Kidney epithelial cell (primary cell): ENCODE measurements at places on chromosomes 3 and 15.

- no peak for DNase-seq
Measured at GRCh38 chr3:41024031-41024836, 175.1 kb upstream of the CTNNB1 start.

DNA sequence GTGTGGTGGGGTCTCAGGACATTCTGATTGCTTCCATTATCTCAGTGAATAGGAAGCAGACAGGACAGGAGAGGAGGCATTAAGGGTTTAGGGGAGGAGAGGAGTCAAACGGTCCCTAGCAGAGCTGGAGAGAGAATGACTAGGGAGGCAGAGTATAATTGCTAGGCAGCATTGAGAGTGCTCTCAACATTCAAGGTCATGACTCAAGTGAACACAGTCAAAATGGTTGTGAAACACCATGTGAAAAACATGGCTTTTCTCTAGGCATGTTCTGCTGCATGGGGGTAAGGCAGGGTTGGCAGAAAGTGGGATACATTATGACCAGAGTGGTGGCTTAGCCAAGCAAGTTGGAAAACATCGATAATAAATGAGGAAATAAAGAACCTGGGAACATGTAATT, 19.5 kb upstream of the HRH1 start:
- no peak for DNase-seq

- DNase-seq, result no peak
Measured at GRCh38 chr15:46636206-46636605, 1001.4 kb downstream of the SQOR start.

- DNase-seq, result no peak
Measured at GRCh38 chr3:168546707-168547106, 451.0 kb upstream of the GOLIM4 start.

- DNase-seq, result no peak
Measured at GRCh38 chr15:75068748-75069147, 45.4 kb downstream of the PPCDC start.

DNA sequence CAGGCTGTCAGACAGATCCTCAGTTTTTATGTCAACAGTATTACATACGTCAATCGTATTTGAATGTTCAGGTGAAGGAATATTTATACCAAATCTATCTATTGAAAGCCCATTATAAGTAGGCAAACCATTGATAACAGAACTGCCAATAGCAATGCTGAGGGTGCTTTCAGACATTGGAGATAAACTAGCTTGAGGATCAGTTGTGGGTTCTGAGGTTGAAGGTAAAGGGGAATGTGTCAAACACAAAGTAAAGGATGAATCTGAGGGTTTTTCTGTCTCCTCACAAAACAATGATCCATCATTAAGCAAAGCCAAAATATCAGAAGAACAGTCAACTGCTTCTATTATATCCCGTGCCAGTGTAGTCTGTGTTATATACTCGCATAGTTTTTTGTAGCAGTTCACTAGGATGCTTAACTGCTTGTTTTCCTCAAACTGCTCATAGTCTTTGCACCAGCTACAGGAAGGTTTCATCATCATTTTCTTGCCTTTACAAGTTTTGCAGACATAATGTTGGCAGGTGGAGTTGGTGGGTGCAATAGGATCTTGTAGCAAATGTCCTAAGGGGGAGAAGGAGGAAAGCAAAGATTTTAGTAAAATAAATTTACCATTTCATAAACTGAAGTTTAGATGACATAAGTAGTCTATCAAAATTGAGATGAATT, 43.8 kb downstream of the MSL2 start:
- no peak for DNase-seq

GRCh38 chr3:23629181-23629894, 176.4 kb upstream of the UBE2E1 start:
- no peak for DNase-seq

GRCh38 chr3:140344601-140345205, 333.2 kb upstream of the TRIM42 start:
- no peak for DNase-seq

DNA sequence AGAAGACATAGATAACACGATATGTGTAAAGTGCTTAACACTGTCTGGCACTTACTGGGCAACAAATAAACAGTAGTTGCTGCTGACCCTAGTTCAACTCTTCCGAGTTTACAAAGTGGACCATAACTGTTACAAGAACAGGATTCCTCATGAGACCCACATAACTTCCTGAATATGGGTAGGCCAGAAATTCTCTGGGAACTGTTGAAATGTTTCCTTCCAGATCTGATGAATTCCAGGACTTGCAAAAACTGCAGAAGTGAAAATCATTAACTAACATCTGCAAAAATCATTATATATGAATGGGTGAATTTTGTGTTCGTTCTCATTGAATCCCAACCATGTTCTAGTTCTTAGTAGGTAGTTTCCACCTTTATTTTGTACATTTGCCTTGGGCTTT, 181.7 kb upstream of the MME start:
- no peak for DNase-seq

DNA sequence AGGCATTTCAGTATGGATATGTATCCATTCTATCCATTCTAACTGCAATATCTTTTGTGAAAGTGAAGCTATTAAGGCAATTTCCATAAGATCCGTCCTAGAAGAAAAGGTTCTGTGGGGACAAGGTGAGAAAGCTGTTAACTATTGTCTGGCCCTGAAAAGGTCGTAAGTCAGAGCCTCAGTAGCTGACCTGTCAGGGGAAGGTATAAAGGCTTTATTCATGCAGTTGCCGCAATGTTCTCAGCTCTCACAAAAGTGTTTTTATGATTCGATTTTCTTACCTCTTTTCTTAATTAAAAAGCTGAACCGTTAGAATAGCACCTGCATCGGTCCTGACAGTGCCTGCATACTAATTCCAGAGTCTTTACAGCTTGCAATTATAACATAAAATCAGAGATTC, 24.7 kb downstream of the ZIC4 start:
- DNase-seq, result no peak

DNA sequence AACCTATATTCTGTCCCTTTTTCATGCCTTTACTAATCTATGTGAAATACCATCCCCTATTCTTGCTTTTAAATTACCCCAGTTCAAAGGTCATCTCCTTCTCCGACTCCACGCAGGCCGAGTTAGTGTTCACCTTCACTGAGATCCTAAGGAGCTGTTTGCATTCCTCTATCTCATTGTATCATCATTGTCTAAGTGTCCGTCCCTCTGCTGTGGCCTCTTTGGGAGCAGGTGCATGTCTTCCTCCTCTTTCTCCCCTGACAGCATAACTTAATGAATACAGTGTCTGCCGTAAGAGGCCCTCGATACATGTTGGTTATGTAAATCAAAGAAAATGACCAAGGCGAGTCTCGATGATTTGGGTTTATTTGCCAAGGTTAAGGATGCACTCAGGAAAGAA, 4.9 kb upstream of the PPP1R2 start:
- DNase-seq, result no peak

DNA sequence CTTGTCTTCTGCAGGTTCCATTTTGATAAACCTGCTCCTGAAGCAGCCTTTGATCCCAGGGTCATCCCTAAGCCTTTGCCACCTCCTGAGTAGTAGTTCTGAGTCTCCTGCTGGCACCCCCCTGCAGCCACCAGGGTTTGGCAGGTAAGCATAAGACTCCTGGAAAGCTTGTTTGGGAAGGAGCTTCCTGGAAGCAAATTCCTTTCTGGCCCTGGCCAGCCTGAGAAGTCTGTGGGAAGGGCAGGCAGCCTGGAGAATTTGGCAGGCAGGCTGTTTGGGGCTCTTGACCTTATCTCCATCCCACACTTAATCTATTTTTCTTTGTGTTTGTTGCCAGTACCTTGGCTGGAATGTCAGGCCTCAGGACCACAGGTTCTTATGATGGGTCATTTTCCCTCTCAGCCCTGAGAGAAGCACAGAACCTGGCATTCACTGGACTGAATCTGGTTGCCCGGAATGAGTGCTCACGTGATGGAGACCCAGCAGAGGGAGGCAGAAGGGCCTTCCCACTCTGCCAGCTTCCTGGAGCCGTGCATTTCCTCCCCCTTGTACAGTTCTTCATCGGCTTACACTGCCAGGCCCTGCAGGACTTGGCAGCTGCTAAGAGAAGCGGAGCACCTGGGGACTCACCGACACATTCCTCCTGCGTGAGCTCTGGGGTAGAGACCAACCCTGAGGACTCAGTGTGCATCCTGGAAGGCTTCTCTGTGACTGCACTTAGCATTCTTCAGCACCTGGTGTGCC, 13.4 kb downstream of the ATRIP start:
- DNase-seq, result no peak

- DNase-seq, result no peak
Measured at GRCh38 chr15:88043396-88043795, 213.1 kb downstream of the NTRK3 start.

- DNase-seq, result peak; percentile 47
Measured at GRCh38 chr15:62929000-62929357, 113.6 kb upstream of the TPM1 start.

DNA sequence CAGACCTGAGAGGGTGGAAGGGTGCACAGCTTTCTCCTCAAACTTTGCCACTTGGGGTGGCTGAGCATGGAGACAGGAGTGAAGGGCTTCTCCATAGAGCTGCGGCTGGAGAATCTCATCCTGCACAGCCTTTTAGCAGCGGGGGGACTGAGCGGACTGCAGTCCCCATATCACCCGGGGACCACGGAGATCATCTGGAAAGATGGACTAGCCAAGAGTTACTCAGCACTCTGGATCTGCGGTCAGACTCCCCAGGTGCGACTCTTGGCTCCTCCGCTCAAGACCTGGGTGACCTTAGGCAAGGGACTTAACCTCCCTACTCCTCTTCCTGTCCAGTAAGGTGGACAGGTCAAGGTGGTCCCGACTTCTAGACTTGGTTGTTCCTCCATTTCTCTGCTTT, 125.8 kb upstream of the MEF2A start:
- DNase-seq, result no peak

GRCh38 chr3:105369500-105370371, 3.0 kb downstream of the ALCAM start:
- no peak for DNase-seq

- DNase-seq, result peak; percentile 31
Measured at GRCh38 chr3:17639765-17640164, 102.7 kb downstream of the TBC1D5 start.

- no peak for DNase-seq
Measured at GRCh38 chr3:138364356-138365252, 16.2 kb downstream of the MRAS start.

GRCh38 chr3:184227481-184227935, 1.9 kb upstream of the VWA5B2 start:
- DNase-seq, result no peak

DNA sequence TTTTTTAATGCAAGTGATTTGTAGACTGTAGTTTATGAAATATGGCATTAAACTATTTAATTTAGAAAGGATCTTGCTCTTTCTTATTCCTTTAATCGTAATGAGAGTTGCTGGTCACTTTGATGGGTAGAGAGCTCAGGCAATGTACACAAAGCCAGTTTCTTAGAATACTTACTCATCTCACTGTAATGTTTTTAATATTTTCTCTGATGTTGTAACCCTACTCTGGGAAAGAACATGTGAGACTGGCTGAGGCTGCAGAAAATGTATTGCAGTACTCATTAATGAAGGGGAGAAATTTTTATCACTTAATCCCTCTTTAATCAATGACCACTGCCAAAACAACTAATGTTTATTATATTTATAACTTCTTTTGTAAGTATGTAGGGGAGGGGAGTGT, 479.4 kb upstream of the KCNMB2 start:
- DNase-seq, result no peak

DNA sequence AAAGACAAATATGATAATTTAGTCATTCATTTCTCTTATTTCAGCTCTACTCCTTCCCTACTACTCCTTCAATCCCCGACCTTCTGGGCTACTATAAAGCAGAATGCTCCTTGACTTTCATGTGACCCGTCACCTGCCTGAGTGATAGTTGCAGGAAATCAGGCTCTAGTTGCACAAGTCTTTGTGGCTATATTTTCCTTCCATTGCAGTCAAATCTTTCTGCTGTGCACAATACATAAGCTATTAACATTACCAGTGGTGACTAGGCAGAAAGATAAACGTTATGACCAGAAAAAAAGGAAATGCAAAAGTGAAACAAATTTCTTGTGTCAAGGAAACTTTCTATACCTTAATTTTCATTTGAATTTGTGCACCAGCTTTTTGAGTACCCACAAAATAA, 2.3 kb downstream of the SUCNR1 start:
- DNase-seq, result peak; percentile 38

- no peak for DNase-seq
Measured at GRCh38 chr3:125381743-125382142, 6.6 kb upstream of the ZNF148 start.

DNA sequence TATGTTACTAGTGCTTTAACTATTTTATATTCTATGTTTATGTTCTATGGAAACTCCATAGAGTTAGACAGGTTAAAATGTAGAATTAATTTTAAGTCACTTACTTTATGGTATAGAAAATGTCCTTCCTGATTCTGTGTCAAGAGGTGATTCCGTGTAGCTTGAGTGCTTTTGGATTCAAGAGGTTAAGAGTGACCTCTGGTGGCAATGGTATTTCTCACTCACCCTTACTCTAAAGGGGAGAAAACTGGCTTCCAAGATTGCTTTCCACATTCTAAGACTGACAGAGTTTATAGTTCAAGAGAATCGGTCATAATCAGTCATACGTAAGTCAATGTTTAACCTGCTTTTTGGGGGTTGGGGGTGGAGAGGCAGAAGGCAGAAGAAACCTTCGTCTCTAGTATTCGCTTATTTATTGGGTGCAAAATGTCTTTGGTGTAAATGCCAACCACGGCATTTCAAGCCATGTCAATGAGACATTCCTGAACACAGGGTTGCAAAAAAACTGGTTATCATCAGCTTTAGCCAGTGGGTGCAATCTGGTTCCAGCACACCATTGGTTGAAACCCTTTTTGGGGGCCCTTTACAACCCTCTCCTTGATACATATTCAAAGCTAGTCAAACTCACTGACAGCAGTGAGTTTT, 92.0 kb upstream of the VGLL3 start:
- DNase-seq, result peak; percentile 25

DNA sequence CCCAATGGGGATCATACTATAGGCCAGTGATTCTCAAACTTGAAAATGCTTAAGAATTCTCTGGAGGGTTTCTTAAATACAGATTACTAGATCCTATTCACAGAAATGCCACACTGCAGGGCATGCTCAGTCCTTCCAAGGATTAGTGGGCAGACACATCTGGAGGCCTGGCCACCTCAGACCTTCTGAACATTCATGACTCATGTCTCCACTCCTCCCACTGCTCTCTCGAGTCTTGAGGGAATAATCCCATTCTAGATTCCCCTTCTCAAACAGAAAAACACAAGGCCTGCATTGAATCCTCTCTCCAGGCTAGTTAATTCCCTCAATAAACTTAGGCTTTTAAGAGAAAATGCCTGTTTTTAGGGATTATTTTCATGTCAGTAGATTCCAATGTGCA, 22.1 kb downstream of the ZNF621 start:
- peak; percentile 19 for DNase-seq

DNA sequence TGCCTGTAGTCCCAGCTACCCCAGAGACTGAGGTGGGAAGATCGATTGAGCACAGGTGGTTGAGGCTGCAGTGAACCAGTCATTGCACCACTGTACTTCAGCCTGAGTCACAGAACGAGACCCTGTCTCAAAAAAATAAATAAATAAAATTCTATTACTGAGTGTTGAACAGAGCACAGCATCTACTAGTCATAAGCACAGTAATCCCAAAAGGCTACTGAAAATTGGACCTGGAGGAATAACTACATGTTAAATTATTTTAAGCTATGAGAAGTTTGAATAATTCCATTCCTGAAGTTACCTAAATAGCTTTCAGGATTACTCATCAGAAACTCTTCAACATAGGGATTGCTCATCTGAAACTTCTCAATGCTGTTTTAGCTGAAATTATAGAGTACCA, 43.4 kb downstream of the ARMC8 start:
- DNase-seq, result no peak

GRCh38 chr3:54476891-54477290, 354.5 kb downstream of the CACNA2D3 start:
- DNase-seq, result no peak
